Stomach (tissue), 19 donors: ENCODE measurements at places on chromosomes 2 and 18. TPM values are rescaled to one million over a fixed set of nuclear protein-coding genes. Genes with fewer than 3 reads are reported as not detected.

Gene USP37
- 81.4 TPM for total RNA-seq

Gene TSPYL6
- total RNA-seq, result not detected

Gene RNF144A
- total RNA-seq, result 18.2 TPM

Gene COL4A4
- 7.6 TPM for total RNA-seq

Gene CPLX4
- total RNA-seq, result not detected

Gene LYG2
- total RNA-seq, result not detected

Gene MAP2
- total RNA-seq, result 16.9 TPM
